ENCODE measurements at places on chromosomes 4 and X. TPM values are rescaled to one million over a fixed set of nuclear protein-coding genes. Genes with fewer than 3 reads are reported as not detected.
A peak's percentile ranks its signal among the peaks of the same experiment; 100 is the strongest.

- DNase-seq = no peak
These were observed 37.7 kb downstream of the FRYL start for GRCh38 chr4:48742412-48742811.

DNA sequence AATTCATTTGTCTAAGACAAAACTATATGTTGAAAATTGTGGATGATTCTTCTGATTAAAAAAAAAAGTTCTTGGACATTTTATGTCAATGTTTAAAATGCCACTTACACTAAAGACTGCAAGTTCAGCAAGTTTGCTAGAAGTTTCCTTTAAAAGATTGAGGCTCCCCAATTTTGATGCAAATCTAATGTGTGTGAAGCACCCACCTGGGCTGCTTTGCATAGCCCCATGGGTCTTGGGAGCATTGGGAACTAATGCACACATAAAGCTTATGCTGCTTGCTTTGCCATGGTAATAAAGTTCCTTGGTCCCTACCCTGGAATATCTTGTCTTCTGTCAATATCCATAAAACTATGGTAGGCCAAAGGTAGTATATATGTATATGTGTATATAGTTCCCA, 725.9 kb upstream of the GRID2 start:
- no peak for DNase-seq

- no peak for DNase-seq
These were observed 76.5 kb upstream of the CITED1 start for GRCh38 chrX:72382202-72382595.

GRCh38 chr4:74369855-74370254, 4.9 kb downstream of the EREG start:
- no peak for DNase-seq

DNA sequence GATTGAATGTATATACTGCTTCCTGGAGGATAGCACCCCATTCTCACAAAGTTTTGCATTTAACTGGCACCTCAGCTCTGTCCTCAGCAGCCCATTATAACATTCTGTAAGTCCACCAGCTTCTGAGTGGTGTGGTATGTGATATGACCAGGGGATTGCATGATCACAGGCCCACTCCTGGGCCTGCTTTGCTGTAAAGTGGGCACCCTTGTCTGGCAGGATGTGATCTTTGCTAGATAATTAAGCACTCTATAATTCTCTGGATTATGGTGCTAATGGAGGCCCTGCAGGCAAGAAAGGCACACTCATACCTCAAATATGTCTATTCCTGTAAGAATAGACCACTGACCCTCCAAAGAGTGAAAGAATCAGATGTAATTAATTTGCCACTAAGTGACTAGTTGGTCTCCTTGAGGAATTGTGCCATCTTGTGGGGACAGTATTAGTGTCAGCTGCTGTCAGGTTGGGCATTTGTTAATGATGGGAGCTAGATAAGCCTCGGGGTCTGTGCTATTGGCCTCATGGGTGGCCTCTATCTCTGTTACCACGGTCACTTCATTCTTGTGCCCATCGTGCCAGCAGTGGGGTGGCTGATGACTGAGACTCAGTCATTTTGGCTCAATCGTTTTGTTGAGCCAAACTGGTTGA, 2.2 kb upstream of the CFI start:
- no peak for DNase-seq

DNA sequence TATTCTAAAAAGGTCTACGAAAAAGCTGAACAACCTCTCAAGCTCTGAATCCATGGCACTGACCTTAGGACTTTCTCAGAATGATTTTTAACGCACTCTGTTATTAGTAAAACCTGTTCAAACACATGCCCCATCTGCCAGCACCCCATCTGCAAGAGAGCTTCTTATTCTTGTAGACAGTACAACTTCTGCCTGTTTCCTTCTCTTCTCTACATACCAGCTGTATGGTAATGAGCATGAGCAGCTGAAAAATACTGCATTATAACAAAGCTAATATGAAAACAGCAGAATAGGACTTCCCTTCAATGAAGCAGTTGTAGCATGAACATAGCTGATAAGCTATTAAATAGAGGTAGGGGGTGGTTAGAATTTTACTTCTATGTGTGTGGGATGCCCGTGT, 167.9 kb downstream of the FBXW7 start:
- DNase-seq = no peak

GRCh38 chr4:182338063-182338462, 94.9 kb downstream of the TENM3 start:
- DNase-seq = no peak

- DNase-seq = no peak
These were observed 303.5 kb downstream of the SPRY1 start for GRCh38 chr4:123699880-123700771.

- DNase-seq = no peak
These were observed 279.8 kb upstream of the MAGEB18 start for GRCh38 chrX:25858273-25858880.

GRCh38 chr4:153713866-153714646, 30.0 kb downstream of the TLR2 start:
- DNase-seq = no peak

DNA sequence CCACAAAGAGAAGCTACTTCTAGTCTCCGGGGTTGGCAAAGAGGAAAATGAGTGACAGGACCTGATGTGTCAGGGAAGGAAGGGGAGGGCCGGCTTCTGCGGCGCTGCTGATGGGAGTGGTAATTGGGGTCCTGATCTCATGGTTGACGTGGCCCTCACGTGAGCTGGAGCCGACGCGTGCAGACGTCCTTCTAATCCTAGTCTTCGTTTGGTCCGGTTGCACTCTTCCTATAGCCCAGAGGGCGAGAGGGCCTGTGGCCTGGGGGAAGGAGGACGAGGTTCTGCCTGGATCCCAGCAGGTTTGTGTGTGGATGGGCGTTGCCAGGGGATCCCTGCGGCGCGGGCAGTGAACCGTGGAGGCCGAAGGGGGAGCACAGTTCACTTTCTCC, at the start of gene ARMCX1:
ARMCX1 (plus strand) TSS at position 186 of the 389 bp plus-strand sequence. CDS start 2,384 bp downstream, outside the sequence.
- peak; percentile 89 for DNase-seq

- no peak for DNase-seq
These were observed 226.9 kb downstream of the FSTL5 start for GRCh38 chr4:161936625-161937550.

DNA sequence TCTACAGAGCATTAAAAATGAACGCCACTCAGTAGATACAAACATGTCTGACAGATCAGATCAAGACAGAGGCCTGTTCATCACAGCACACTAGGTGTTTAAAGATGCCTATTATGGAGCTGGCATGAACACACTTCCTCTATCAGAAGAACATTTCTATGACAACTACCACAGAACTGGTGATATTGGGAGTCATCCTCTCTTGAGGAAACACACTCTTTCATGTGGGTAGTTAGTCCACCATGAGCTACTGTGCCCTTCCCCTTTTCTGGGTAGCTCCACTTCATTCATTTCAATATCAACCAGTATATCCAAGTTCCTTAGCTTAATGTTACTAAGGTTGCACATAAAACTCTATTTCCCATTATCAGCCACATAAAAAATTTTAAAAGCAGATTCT, 46.7 kb downstream of the MAOB start:
- no peak for DNase-seq

NWD2 gene
- 0.08 TPM for total RNA-seq

AFP gene
- not detected for total RNA-seq

DKK2 gene
- total RNA-seq = 1.9 TPM

ARMCX1 gene
- total RNA-seq = 29.6 TPM

GABRE gene
- 30.3 TPM for total RNA-seq
